Articular chondrocyte of knee joint (primary cell): ENCODE measurements at places on chromosomes 3 and 15. TPM values are rescaled to one million over a fixed set of nuclear protein-coding genes. Genes with fewer than 3 reads are reported as not detected.

The CTXN2 gene
- total RNA-seq = not detected in 2 replicates

The GRM2 gene
- under 0.01 and 0.13 TPM in 2 replicates for total RNA-seq

The CFAP161 gene
- total RNA-seq = 0.26 and 0.54 TPM in 2 replicates

The C3orf52 gene
- total RNA-seq = 5.1 and 5.8 TPM in 2 replicates

The MCF2L2 gene
- 0.65 and 1.0 TPM in 2 replicates for total RNA-seq

The MB21D2 gene
- total RNA-seq = 5.2 and 6.5 TPM in 2 replicates

The VPS33B gene
- total RNA-seq = 7.5 and 8.0 TPM in 2 replicates

The CPNE9 gene
- not detected in 2 replicates for total RNA-seq

The C2CD4B gene
- total RNA-seq = 0.39 TPM in 1 of 2 replicates, not detected in the other

The MGA gene
- total RNA-seq = 46.3 and 54.9 TPM in 2 replicates

The ST6GAL1 gene
- 5.5 and 10.8 TPM in 2 replicates for total RNA-seq

The ANKRD34C gene
- not detected in 2 replicates for total RNA-seq
